ENCODE measurements at places on chromosomes 16 and 17.

GRCh38 chr16:7964744-7965143 lies 625.6 kb downstream of the TMEM114 start:
- no peak for DNase-seq

- DNase-seq, result no peak
Observed at GRCh38 chr16:88455610-88456355, 2.7 kb downstream of the ZFPM1 start.

DNA sequence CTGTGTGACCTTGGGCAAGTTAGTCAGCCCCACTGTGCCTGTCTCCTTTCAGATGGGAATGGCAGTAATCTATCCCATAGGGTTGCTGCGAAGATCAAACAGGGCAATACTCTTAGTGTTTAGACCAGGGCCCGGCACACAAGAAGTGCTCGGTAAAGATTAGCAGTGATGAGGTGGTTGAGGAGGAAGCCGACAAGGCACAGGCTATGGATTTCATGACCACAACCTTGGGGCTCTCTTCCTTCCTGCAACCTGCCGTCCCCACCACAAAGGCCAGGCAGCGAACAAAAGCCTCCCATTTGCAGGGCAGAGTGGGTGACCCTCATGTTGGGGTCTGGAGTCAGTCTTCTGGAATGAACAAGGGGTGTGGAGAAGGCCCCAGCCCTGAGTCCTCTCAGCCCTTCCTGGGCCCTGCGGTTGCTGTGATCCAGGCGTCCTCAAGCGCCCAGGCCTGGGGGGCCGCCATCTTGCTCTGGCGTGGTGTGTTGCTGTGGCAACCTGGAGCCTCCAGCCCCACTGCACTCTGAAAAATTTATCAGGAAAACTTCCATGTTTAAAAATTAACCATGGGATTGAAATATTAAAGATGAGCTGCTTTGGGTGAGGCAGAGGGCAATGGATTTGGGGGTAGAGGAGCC lies 9.8 kb downstream of the ADAM11 start:
- no peak for DNase-seq

DNA sequence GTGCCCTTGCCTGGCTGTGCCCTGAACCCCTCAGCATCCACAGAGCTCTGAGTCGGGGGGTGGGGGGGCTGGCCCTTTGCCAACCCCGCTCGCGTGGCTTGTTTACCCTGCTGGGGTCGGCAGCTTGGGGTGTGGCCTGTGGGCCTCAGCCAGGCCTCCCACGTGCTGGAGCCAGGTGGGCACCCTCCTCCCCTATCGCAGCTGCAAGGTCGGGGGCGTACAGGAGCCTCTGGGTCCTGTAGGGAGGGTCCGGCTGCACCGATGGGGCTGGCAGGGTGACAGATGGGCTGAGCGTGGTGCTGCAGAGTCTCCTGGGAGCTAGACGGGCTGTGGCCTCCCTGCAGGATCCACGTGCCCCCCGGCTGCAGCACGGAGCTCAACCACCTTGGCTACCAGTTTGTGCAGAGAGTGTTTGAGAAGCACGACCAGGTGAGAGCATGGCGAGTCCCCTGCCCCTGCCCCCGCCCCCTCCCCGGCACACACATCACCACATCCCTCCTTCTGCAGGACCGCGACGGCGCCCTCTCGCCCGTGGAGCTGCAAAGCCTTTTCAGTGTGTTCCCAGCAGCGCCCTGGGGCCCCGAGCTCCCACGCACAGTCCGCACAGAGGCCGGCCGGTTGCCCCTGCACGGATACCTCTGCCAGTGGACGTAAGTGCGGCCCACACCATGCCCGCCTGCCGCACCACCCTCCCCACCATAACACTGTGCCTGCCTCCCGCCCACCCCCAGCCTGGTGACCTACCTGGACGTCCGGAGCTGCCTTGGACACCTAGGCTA lies 3.6 kb downstream of the RHOT2 start:
- DNase-seq, result no peak

DNA sequence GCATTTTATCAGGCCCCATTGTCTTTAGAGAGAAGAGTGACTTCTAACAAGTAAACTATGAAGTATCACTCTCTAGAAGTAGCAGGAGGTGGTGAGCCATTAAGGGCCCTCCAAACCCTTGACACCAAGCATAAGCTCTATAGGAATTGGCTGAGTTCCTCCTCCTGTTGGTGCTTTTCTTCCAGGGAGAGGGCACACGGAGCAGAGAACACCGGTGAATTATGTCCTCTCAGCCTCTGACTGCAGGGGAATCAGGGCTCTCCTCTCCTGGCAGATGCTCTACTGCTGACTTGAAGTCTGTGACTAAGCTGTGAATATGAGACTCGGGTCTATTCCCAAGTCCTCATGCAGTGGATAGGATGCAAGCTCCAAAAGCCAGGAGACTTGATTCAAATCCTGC lies 32.3 kb downstream of the CHD9 start:
- peak; percentile 19 for DNase-seq

GRCh38 chr16:24728891-24729242 lies 584 bp upstream of the TNRC6A start:
- DNase-seq, result no peak

DNA sequence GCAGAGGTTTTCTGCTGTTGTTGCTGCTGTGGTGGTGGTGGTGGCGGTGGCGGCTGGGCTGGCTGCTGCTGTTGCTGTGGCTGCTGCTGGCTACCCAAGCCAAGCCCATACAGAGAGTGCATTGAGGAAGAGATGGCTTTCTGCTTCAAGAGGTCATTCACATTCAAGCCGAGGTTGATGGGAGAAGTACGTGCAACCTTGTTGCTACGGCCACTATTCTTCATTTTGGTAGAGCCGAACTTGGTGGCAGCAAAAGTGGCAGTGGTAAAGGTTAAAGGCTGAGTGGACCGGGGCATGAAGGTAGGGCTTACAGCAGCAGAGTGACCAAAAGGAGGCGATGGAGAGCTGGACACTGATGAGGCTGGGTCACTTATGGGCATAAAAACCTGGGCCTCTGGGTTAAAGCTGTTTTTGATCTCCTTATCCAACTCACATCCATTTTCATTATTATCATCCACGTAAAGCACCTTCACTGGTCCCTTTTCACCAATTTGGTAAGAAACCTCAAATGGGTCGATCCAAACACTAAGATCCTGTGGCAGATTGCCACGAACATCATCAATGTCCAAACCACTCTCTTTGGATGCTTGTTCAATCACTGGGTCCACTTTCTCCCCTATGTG lies 2.8 kb downstream of the TOB1 start:
- no peak for DNase-seq

- no peak for DNase-seq
Observed at GRCh38 chr17:15475631-15476354, 8.4 kb upstream of the CDRT4 start.

- DNase-seq, result no peak
Observed at GRCh38 chr16:81626181-81626674, 152.9 kb upstream of the PLCG2 start.

- no peak for DNase-seq
Observed at GRCh38 chr16:64133366-64133765, 988.5 kb downstream of the CDH11 start.

DNA sequence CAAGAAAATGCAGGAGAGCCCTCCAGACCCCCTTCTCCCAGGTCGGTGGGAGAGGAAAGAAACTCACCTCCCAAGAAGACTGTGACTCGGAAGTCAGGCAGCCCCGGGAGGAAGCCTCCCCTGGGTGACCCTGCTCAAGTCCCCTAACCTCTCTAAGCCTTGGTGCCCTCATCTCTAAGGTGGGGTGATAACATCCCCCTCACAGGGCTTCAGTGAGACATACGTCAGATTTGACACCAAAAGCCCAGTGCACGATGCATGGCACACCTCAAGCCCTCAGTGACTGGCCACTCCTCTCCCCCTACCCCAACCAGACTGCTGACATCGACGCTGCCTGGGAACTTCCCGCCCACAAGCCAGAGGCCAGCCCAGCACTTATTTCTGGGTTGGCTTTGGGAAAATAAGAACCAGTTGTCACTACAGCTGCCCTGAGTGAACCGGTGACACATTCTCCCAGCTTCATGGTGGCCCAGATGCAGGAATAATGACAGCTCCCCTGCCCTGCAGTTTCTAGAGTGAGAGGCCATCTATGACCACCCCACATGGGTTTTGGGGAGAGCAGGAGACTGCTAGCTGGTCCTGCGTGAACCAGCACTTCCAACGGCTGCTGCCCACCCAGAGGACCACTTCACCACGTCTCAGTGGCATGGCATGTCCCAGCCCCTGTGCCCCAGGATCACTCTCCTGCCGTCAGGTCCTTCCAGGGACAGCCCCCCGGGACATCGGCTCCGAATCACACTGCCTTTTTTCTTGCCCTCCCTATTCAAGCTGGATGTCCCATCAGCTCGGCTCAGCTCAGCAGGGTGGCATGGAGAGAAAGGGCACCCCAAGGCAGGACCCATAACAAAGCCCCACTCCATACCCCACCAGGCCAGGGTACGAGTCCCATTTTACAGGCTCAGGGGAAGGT lies 9.5 kb downstream of the KNOP1 start:
- no peak for DNase-seq

DNA sequence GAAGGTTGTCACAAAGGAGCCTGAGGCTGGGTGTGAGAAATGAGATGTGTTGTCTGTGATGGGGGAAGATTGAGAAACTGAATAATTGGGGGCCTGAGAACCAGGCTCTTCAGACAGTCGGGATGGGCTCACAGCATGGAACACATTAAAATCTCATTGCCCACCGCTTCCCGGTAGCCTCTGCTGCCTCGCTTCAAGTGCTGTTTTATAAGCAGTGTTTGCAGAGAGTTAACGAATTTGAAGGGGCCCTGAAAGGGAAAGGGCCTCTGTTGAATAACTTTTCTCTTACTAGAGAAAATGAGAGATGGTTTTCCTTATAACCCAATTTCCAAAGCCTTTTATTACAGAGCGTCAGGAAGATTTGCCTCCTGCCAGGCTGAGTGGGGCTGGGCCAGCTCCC lies 258.8 kb upstream of the ASIC2 start:
- DNase-seq, result no peak

GRCh38 chr16:78775161-78775561 lies 675.7 kb downstream of the WWOX start:
- DNase-seq, result no peak

All from NCI-H446 treated with DMSO at 0.1 percent for 48 hours (cell line).